ENCODE measurements at places on chromosomes 12 and 14.
A peak's percentile ranks its signal among the peaks of the same experiment; 100 is the strongest.

DNA sequence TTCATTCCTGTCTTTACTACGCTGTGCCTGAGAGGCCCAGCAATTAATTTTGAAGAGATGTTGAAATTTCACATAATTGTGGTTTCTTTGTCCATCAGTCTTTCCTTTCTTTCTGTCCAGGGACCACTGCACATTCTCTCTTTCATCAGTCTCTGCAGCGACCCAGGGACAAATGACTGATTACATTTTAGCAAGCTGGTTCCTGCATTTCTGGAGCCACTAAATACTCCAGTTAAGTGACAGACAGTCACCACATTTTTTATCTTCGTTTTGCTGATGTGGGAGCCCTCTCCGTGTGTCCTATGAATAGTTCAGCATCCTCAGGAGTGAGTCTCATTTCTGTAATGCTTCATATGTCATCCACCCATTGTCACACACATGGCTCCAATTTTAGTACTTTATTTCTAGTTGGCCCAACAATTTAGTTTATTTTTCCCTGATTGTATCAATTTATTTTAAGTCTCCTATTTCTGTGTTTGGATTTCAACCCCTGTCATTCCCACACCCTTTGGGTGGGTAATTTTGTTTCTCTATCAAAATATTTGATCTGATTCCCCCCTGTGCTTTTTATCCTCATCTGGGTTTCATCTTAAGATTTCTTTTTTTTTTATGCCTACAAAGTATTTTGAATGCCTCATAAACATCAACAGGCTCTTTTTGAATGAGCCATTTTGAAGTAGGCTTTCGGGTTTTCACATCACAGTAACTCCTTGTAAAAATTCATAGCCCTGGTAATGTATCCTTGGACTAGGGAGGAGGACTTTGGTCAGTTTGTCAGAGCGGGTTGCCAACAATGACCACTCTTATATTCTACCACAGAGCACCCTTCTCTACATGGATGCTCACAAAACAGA is 1196.5 kb downstream of the GALC start:
- DNase-seq, result peak; percentile 13

DNA sequence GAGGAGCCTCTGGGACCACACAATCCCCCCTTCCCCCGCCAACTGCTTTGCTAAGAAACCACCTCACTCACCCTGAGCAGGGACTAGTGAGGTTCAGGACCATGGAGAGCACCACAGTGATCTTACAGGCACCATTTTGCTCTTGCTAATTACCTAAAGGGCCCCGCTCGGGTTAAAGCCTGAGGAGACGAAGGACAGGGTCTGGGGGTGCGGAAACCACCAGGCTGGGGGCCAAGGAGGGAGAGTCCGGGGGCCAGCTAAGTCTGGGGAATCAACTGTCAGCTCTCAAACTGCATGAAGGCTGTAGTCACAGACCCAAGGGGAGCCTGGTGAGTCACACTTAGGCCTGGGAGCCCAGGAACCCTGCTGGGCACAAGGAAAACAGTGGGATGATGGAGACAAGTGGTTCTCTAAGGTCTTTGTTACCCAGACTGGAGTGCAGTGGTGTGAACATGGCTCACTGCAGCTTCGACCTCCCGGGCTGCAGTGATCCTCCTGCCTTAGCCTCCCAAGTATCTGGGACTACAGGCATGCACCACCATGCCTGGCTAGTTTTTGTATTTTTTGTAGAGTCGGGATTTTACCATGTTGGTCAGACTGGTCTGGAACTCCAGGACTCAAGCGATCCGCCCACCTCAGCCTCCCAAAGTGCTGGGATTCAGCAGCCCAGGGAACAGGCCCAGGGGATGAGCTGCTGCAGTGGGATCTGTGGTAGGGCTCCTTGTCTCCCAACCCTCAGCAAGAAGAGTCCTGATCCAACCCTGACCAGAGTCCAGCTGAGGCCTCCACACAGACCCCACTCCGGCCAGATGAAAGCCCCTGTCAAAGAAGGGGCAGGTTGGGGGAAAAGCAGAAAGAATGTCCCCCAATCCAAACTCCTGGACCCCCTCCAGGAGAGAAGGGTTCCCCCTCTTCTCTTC is 98.8 kb downstream of the CALM1 start:
- peak; percentile 87 for DNase-seq

GRCh38 chr12:122807651-122808050 is 27.6 kb upstream of the HIP1R start:
- DNase-seq, result no peak

DNA sequence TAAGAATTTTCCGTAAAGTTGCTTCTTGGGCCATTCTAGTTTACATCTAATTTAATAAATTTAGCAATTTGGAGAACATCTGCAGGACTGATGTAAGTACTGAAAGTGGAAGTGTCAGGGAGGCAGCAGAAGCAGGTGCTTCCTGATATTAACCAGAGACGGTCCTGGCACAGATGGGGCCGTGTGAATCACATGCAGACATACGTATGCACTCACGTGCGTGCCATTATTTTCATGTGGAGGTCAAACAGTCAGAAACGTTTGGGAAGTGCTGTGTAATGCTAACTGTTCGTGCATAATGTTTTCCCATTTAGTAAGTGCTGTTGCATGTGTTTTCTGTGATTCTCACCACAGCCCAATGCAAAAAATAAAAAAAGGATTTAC is 87.8 kb upstream of the DYNC1H1 start:
- peak; percentile 28 for DNase-seq

DNA sequence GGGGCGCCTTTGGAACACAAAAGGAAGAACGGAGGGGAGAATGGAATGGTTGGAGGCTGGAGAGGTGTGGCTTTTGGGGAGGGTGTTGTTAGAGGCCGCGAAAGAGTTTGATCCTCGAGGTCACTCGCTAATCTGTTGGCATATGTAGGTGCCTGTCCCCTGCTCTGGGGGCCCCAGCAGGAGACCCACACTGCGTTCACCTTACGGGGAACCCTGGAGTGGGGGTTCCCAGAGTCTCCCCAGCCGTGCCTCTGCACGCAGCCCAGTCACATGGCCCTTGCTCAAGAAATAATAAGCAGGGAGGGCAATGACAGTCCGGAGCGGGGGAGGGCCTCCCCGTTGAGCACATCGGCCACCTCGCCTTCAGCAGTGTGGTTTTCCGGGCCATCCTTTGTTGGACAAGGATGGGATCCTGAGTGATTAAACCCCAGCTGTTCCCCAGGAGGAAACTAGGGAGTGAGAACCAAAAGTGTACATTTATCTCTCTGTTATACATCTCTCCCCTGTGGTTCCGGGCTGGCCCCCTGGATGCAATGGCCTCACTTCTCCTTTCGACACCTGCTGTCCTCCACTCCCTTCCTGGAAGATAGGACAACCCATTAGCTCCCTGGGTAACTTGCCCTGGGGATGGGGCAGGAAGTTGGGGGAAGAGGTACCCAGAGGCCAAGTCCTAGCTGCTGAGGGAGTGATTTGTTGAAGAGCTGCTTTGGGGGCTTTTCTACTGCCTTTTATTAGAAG is 1.3 kb downstream of the PLEKHG3 start:
- DNase-seq, result no peak

- peak; percentile 14 for DNase-seq
Observed at GRCh38 chr14:36520601-36521525, 831 bp upstream of the NKX2-1 start.

GRCh38 chr12:52761802-52762201 is 15.3 kb downstream of the KRT76 start:
- no peak for DNase-seq

DNA sequence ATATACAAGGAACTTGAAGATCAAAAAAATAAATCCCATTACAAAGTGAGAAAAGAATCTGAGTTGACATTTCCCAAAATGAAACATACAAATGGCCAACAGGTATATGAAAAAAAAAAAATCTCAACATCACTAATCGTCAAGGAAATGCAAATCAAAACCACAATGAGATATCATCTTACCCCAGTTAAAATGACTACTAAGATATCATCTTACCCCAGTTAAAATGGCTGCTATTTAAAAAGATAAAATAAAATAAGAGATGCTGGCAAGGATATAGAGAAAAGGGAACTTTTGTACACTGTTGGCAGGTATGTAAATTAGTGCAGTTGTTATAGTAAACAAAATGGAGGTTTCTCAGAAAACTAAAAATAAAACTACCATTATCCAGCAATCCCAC is 44.4 kb downstream of the PLEKHG7 start:
- DNase-seq, result no peak

DNA sequence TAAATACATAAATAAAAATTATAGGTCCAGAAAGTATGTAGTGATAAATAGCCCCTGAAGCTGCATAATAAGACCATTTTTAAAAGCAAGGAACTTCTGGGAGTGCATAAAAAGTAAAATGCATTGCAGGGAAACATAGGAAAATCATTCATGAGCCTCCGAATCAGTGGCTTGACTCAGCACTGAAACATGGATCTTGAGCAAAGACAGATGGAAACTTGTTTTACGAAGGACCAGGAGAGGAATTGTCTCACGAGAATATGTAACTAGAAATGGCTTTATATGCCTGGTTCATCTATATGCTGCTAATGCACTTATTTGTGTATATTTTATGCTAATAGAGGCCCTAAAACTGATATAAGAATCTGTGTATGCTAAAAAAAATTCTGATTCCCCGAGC is 14.7 kb downstream of the TMEM30B start:
- DNase-seq, result no peak

GRCh38 chr14:104238424-104239184 is 100.2 kb downstream of the KIF26A start:
- no peak for DNase-seq

DNA sequence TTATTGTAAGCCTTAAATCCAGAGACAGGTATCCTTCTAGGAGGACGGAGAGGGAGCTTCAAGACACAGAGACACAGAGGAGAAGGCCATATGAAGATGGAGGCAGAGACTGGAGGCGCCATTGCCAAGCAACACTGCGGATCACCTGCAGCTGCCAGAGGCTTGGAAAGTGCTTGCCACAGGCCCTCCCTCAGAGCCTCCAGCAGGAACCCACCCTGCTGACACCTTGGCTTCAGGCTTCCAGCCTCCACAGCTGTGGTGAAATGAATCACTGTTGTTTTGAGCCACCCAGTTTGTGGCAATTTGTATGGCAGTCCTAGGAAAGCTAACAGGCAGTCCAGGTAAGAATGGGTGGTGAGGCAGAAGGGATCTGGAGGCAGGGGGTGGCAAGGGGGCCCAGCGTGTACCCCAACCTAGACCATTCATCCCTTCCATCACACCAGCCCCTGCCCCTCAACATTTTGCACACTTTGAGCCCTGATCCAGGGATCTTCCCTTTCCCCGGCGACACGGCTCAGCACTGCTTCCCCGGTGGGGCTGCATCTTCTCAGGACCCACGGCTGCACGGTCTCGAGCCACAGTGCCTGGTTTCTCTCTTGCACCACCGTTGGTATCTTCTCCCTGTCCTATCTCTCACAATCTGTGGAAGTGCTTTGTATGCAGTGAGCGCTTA is 22.3 kb upstream of the BCDIN3D start:
- no peak for DNase-seq

GRCh38 chr14:74380845-74381244 is 32.6 kb downstream of the VRTN start:
- DNase-seq, result no peak

DNA sequence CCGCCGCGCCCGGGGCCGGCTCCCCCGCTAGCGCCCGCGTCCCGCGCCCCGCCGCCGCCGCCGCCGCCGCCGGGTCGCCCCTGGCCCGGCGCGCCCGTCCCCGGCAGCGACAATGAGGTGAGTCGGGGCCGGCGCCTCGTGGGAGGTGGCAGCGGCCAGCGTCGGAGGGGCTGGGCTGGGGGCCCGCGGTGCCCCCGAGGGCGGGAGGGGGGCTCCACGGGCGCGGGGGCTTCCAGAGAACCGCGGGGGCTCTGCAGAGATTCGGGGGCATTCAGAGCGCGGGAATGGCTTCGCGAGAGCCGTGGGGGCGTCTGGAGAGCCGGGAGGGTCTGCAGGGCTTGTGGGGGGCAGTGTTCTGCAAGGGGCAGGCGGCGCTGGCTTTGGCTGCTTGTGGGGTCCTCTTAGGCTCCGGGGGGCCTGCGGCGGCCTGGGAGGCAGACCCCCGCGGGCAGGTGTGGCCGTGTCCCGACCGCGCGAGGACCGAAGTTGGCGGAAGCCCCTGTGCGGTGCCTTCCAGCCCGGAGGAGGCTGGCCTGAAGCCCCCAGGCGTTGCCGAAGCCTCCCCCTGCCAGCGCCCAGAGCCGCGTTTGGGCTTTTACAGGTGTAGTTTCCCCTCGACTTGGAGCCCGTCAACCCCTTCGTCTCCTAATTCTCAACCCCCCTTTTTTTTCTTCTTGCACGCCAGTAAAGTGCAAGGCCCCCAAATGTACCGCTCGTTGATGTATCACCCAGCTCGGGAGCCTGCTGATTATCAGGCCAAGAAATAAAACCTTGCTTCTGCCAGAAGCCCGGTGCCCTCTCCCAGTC is 93.1 kb upstream of the EVL start:
- DNase-seq, result no peak

DNA sequence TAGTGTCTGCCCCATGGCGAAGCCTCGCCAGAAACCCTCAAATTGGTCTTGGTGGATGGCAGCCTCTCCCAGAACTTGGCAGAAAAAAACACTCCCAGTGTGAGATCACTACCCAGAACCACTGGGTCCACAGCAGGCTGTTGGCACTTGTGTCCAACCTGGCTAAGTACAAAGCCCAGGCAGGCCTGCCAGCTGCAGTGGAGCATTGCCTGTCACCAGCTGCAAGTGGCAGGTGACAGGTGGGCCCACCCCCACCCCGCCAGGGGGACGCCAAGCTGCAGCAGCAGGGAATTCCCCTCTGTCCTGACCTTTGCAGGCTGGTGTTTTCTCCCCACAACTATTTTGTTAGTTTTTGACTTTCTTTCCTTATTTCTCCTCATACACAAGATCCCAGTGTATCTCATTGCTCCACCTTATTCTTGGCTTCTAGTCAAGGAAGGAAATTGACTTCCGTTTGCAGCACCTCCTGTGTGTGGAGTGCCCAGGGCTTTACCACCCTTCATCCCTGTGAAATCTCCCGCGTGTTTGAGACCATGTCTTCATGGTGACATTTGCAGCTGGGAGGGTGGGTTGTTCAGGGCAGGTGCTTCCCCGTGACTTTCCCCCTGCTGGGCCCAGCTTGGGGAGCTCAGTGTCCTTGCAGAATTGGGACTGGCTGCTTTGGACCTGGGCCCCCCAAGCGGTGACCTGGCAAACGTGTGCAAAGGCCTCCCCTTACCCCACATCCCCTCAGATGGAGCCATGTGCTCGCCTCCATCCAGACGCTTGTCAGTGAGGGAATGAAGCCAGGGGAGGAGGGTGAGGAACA is 73.8 kb upstream of the RIN3 start:
- no peak for DNase-seq

GRCh38 chr12:92718483-92718990 is 15.7 kb downstream of the PLEKHG7 start:
- peak; percentile 34 for DNase-seq

- no peak for DNase-seq
Observed at GRCh38 chr14:100147181-100147631, 12.2 kb downstream of the DEGS2 start.

Measured in choroid plexus epithelial cell (primary cell).